ENCODE measurements at places on chromosomes 6 and 20. TPM values are rescaled to one million over a fixed set of nuclear protein-coding genes. Genes with fewer than 3 reads are reported as not detected.

The SAMD3 gene
- 0.79 TPM for total RNA-seq

DNA sequence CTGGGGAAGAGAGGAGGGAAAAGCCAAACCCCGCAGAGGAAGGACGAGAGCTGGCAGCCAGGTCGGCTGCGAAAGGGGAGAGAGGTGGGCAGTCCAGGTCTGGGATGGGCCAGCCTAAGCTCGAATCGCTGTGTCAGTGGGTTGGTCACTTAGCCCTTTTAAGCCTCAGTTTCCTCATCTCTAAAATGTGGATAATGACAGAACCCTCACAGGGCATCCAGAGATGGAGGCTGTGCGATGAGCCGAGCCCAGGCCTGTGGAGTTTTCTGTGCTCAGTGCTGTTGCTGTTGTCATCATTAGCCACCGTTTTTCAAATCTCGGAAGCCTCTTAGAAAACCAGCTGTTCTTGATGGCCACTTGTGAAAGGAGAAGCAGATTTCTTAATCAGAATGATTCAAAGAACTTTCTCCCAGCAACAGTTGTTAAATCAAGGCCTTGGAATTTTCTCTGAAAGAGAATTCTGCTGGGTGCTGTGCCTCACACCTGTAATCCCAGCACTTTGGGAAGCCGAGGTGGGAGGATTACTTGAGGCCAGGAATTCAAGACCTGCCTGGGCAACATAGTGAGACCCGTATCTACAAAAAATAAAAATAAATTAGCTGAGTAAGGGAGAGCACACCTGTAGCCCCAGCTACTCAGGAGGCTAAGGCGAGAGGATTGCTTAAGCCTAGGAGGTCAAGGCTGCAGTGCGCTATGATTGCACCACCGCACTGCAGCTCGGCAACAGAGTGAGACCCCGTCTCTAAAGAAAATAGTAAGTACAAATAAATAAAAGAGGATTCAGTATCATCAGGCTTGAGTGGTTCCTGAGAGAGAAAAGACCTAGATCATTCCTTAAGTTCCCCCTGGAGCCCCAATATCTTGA is 46.3 kb upstream of the ENTPD6 start:
- DNase-seq: no peak

DNA sequence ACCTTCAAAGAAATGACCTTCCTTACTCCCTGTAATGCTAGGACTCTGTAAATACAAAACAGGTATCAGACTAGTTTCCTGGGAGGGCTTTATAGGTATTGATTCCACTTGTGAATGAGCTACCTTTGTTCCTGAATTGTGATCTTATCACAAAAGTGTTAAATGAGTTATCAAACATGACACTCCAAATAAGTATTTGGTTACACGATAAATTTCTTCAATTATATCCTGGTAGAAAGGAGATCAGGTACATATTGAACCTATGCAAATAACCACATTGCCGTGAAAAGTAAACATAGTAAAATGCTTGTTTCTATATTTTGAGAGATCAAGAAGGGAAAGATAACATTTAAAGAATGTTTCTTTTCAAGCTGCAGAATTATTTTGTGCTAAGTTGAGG is 285.3 kb downstream of the HIVEP2 start:
- DNase-seq: no peak

The RSPO3 gene
- total RNA-seq: 2.2 TPM

GRCh38 chr20:549722-550496 is 6.3 kb upstream of the CSNK2A1 start:
- DNase-seq: no peak

DNA sequence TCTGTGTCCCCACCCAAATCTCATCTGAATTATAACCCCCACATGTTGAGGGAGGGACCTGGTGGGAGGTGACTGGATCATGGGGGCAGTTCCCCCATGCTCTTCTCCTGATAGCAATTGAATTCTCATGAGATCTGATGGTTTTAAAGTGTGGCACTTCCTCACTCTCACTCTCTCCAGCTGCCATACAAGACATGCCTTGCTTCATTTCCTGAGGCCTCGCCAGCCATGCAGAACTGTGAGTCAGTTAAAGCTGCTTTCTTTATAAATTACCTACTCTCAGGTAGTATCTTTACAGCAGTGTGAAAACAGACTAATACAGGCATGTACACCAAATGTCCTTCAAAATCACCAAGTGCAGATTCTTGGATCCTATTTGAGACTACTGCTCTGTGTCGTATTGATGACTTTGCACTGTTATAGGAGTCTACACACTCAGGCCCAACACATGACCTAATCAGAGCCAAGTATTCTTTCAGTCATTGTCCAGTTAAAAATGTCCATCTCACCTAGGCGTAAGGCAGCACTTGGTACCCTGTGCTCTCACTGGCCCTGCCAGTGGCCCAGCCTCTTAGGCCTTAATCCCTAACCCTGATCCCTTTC is 52.8 kb upstream of the UST start:
- DNase-seq: no peak

DNA sequence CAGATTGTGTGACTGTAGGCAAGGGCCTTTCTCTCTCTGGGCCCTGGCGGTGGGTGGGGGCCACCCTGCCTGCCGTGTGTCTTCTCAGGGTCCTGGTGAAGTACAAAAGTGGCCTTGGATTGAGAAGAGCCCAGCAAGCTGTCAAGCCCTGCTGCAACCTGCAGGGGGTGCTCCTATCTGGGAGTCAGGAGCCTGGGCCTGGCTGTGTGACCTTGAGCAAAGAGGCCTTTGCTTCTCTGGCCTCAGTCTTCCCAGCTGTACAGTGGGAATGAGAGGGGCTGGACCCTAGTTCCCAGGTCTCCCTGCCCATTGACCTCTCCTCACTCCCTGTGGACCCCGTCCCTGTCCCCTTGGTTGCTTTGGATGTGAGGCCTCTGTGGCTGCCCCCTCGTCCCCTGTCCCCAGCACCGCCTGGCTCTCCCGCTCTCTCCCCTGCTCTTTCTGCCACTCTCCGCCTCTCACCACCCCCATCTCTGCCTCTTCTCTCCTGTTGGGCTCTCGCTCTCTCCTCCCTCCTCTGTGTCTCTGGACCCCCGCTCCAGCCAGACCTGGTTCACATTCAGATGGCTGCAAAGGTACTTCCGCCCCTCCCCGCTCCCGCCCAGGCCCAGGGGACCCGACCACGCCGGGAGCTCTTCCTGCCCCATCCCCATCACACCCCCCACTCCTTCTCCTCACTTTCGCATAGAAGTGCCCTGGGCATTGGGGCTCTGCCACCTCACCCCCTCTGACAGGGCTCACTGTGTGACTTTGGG is 46.7 kb downstream of the SRC start:
- no peak for DNase-seq

DNA sequence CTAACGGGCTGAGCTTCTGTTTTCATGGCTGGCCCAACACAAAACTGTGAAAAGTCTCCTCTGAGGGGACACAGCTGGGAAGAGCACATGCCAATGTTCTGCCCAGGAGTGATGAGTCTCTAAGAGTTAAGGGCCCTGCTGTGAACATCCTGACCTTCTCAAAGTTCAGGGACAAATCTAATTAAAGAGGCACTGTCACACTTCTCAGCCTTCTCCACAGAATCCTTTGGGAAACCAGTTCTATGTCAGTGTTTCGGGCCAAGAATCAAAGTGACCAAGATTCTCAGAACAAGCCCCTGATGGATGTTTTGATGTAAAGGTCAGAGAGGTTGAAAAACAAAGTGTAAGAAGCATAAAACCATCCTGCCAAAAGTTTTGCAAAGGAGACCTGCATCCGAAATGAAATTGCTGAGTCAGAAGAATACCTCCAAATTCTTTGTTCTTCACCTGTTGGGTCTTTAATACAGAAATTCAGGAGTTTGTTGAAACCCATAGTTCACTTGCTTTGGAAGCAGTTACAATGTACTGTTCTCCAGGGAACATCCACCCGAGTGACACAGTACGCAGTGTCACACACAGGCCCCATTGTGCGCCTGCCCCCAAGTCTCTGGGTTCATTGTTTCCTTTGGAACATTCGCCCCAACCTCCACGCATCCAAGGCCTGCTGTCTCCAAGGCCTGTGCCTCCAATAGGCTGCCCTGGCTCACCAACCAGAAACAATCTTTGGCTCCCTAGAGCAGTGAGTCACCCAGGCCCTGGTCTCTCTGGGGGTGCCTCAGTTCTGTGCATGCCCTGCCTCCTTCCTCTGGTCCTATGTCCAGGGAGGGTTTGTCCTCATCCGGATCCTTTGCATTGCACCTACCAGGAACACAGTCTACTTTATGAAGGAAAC is 65.5 kb upstream of the QKI start:
- DNase-seq: no peak

- no peak for DNase-seq
Measured at GRCh38 chr6:155050311-155050710, 55.2 kb downstream of the TIAM2 start.

GRCh38 chr6:161434921-161435747 is 161.3 kb upstream of the AGPAT4 start:
- DNase-seq: peak; percentile 70

DNA sequence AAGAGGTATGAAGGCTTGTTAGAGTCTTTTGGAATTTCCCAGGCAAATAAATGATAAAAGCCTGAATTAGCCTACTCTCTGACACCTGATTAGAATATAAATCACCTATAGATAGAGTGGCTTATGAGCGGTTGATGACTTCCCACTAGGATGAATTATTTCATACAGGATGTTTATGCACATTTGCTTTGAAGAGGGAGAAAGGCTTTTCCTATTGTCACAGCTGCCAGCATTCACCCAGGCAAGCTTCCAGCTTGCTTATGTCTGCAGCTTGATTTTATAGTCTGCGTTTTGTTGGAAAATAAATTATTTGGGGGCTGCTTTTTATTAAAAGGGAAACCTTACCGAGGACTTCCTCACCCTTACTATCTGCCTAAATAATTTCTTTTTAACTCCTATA is 51.3 kb upstream of the EIF2S2 start:
- no peak for DNase-seq

DNA sequence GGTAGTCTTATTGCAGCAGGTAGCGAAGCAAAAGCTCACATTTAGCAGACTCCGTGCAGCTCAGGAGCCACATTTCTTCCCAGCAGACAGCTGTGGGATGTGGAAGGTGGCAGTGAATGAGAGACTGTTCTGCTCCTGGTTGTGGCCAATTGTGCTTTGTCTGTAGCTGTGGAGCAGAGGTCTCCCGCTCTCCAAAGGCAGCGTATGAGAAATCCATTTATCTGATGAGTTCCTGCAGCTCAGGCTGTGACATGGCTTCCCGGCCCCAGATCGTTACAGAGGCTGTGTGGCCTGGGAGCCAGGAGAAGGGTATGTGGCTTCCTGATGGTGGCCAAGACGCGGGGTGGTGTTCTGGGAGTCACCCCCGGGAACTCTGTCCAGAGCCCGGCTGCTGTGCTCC is 64.5 kb upstream of the KIF16B start:
- DNase-seq: no peak

DNA sequence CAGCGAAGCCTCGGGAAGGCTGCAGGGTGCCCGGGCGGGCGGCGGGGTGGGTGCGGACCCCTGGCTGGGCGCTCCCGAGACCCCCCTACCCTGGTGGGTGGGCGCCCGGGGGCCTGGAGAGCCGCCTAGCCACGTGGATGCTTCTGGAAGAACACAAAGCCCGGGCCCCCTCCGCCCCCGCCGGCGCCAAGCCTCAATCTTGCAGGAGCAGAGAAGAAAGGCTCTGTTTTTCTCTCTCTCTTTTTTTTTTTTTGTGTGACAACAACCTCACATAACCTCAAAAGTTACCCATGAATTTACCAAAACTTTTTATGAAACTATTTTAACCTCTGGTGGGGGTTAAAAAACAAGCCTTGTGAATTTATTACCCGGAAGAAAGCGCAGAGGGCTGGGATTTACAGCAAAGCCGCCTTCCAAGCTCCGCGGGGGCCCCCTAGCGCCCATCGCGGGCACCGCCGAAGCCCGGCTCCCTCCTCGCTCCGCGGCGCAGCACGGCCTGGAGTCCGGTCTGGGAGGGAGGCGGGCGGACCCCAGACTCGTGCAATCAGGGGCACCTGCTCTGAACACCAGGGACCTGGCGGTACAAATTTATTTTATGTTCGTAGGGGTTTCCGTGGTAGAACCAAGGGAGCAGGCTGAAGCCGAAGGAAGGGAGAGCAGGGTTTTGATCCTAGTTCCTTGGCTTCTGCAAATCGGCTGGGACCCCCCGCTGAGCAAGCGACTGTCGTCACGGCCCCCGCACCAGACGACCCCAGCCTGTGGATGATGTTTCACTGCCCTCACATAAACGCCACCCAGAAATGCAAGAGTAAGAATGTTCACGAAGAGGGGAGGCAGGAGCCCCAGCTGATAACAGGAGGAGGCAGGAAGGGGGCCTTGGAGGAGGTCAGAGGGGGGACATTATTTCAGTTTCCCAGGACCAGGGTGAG is 58.9 kb downstream of the ZNF831 start:
- DNase-seq: peak; percentile 73

- DNase-seq: no peak
Measured at GRCh38 chr20:58005581-58006345, 222.7 kb downstream of the ANKRD60 start.

DNA sequence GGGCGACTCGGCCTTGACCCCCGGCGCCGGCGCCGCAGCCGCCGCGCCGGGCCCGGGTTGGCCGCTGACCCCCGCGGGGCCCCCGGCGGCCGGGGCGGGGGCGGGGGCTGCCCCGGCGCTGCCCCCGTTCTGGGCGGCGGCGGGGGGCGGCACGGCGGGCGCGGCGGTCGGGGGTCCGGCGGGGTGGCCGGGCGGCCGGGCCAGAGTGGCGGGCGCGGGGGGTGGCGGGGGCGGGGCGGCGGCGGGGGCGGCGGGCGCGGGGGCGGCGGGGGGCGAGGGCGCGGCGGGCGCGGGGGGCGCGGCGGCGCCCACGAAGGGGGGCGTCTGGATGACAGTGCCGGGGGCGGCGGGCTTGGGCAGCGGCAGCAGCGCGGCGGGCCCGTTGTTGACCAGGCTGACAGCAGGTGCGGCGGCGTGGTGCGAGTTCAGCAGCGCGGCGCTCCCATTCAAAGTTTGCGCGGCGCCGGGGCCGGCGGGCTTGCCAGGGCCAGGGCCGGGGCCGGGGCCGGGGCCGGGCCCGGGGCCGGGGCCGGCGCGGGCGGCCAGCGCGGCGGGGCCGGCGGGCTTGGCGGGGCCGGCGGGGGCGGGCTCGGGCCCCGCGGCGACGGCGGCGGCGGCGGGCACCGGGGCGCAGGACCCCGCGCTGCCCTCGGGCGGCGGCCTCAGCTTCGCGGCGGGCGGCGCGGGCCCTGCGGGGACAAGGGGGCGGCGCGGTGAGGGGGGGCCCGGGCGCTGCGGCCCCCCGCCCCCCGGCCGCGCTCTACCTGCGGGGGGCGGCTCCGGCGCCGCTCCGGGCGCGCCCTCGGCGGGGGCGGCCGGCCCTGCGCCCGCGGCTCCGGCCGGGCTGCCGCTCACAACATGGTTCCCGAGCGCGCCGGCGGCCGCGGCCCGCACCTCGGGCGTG is 659 bp downstream of the TAF4 start:
- no peak for DNase-seq

The HLA-DQB2 gene
- 0.47 TPM for total RNA-seq
